ENCODE measurements at places on chromosomes 2 and 18.

DNA sequence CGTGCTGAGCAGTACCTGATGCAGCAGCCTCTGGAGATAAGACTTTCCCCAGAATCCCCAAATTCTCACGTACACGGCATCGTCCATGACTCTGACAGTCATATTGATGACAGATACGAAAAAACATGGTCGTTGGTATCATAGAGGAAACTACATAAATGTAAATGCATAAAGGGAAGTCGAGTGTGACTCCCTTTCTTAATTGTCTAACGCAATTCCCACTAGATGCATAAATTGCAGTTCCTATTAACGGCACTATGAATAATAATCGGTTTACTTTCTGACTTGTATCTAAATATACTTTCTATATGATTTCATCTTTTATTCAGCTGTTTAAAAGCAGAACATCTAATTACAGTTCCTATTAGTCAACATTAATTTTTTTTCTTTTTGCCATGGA, 322.6 kb upstream of the REV1 start:
- DNase-seq = no peak

- DNase-seq = peak; percentile 18
These were observed 697 bp downstream of the LGALSL start for GRCh38 chr2:64454386-64455332.

DNA sequence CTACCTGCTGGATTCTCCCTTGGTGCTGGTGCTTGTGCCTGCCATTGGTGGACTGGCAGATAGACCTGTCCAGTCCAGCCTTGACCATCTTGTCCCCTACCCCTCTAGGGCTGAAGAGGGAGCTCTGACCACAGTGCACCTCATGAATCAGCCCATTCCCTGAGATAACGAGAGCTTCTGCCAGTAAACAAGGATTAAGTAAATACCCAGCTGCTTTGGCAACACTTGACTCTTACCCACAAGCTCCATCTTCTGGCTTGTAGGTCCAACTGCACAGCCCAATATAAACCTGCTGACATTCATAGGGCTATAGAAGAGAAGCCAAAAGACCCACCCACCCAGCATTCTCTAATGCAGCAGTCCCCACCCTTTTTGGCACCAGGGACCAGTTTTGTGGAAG, 186.4 kb downstream of the PIK3C3 start:
- DNase-seq = no peak

GRCh38 chr18:35733408-35733807, 151.9 kb downstream of the GALNT1 start:
- no peak for DNase-seq

DNA sequence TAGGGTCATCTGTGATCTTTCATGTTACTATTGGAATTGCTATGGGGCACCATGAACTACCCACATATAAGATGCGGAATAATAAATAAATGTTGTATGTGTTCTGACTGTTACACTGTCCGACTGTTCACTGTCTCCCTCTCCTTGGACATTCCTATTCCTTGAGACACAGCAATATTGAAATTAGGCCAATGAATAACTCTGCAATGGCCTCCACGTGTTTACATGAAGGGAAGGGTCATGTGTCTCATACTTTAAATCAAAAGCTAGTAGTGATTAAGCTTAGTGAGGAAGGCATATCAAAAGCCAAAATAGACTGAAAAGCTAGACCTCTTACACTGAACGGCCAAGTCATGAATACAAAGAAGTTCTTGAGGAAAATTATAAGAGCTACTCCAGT, 751.3 kb downstream of the SOCS6 start:
- DNase-seq = no peak

GRCh38 chr2:208496129-208496528, 89.5 kb downstream of the PTH2R start:
- DNase-seq = no peak

- DNase-seq = no peak
These were observed 36.7 kb downstream of the PARD3B start for GRCh38 chr2:204581946-204582345.

GRCh38 chr2:53708988-53709387, 58.6 kb upstream of the CHAC2 start:
- no peak for DNase-seq

DNA sequence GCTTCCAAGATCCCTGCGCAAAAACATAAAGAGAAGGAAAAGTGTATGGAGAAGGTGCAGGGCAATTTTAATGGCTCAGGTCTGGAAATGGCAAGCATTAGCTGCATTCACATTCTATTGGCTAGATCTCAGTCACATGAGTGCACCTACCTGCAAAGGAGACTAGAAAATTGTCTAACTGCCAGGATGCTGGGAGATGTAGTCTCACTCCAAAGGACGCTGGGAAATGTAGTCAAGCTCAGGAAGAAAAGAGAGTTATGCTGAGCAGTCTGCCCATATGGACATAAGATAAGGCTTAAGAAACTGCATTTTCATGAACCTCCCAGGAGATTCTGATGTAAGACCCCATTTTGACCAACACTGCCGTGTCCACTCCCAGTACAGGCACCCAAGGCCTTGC, 9.5 kb upstream of the KLHL29 start:
- DNase-seq = no peak

DNA sequence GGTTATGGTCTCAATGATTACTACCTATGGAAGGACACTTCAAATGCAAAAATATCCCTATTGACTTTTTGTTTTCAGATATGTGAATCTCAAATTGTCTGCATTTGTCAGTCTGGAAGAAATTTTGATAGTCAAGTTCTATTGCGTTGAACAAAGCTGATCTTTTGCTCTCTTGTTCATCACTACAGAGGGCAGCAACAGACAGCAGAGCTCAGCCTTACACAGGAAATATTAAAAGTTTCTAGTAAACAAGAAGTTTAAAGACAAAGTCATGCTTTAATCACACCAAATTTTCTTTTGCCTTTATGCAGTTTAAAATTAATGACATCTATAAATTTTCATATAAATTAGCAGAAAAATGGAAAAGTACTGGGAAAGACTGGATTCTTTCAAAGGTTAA, 617.5 kb downstream of the NR4A2 start:
- no peak for DNase-seq

DNA sequence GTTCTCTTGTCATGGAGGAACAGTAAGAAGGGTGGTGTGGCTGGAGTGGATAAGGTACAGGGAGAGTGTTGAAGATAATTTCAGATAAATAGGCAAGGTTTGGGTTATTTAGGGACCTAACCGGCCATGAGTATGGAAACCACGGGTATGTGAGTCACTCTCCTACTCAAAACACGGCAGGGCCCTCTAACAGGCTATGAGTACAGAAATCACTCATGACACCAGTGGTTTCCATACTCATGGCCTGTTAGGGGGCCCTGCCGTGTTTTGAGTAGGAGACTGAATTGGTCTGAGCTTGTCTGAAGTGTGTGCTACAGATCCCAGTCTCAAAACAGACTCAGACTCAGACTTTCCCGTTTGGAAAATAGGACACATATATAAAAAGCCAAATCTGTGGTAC, 428.4 kb upstream of the HNMT start:
- DNase-seq = no peak

- DNase-seq = no peak
These were observed 21.6 kb downstream of the SMAD7 start for GRCh38 chr18:48929212-48929612.

DNA sequence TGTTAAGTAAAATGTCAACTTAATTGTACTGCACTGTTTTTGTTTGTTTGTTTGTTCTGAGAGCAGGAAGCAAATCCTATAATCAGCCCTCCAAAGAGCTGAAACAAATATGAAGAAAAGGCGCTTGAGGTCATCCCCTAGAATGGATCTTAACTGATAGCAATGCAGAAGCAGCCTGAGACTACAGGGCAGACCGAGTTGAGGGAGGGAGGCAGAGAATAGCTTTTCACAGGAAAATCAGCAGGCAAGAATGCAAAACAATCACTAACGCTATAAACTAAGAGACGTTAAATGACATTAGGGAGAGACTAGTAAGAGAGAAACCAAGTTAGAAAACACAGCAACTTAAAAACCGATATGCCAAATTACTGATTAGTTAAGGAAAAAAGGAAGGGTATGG, 37.2 kb downstream of the GALNT1 start:
- DNase-seq = no peak

GRCh38 chr2:130820279-130820861, 16.3 kb upstream of the ARHGEF4 start:
- no peak for DNase-seq

DNA sequence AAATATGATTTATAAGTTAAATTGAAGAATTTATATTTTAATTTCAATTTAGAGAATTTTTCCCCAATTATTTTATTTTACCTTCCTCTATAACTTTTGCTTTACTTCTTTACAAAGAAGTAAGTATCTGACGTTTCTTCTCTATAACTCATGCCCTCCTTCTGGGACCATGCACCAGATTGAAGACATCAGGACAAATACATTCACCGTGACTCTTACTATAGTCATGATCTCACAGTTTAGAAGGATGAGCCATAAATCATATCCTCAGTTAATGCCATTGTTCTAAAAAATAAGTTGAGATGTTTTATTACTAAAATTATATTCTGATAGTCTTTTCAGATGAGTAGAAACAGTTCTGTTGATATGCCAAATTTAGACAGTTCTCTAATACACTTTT, 279.3 kb downstream of the TMX3 start:
- no peak for DNase-seq

DNA sequence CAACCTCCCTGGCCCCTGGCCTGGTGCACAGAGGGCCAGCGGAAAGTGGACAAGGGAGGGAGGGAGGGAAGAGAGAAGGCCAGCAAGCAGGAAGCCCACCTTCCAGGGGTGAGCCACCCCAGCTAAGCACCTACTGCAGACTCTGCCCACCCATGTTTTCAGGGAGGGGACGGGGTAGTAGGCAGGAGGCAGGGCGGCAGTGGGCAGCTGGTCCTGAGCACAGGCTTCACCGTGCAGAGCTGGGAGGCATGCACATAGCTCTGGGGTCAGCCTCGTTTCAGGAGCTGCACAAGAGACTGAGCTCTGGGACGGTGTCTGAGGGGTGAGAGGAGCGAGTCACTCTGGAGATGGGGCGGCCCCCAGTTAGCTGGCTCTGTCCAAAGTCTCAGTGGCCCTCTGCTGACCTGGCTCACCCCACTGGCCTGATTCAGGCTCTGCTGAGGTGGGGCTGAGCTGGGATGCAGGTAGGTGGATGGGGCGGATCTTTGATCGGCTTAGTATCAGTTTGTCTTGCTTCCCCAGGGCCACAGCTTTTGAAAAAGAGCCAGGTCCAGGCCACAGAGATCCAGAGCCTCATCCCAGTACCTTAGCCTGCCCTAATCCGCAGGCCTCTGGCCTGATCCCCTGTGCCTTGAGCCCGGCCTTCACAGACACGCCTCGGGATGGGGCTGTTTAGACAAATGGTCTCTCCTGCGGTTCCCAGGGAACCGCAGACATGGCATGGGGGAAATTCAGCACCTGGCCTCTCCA, 3.7 kb downstream of the NMUR1 start:
- DNase-seq = no peak

GRCh38 chr2:129314120-129314519, 665.3 kb upstream of the RAB6C start:
- DNase-seq = no peak

DNA sequence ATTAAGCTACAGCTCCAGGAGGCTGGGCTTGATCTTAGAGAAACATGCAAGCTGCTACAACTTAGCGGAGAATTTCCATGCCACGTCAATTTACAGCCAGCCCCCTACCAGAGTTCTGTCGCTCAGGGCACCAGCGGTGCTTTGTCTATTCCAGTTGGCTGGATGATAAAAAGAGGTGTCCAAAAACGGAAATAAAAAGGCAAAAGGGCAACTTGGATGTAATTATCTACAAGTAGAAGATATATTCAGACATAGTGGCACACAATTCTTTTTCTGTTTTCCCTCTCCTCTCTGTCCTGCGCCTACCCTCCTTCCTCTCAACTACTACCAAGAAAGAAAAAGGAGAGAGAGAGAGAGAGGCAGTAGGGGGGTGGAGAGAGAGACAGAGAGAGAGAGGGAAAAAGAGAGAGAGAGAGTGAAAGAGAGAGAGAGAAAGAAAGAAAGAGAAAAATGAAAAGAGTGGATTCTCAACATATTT, 363 bp upstream of the RFTN2 start:
- DNase-seq = no peak

DNA sequence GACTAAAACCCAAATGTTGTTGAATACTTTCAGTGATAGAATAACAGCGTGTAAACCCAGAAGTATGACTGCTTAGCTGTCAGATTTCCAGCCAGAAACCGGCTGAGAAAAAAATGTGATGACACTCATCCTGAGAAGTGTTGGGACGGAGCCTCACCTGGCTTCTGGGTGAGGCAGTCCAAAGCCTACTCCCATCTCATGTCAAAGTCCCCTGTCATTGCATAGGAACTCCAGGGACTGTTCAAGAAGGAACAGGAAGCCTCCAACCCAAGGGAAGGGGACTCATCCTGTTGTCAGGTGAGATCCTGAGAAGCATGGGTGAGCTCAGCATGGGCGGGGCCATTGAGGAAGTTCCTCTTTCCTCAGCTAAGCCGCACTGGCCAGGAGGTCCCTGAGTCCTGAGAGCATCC, 11.3 kb upstream of the CHRNA1 start:
- no peak for DNase-seq

DNA sequence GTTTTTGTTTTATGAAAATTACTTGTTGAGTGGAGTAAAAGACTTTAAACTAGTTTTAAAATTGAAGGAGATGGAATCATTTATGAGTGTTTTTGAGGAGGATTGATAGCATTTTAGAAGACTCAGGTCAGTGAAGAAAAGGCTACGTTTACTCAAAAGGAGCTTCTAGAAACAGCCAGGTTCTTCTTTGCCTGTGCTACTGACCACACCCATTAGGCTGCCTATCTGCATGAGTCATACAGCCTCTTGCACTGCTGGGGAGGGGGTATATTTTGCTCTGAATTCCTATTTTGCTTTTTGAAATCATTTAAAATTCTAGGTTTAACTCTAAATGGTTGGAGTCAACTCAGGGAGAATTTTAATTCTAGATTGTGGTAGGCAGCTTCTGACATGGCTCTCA, 22.3 kb downstream of the EFEMP1 start:
- no peak for DNase-seq

GRCh38 chr2:219261024-219261855, 7.5 kb upstream of the TUBA4A start:
- no peak for DNase-seq

- DNase-seq = no peak
These were observed 92.3 kb upstream of the ALPP start for GRCh38 chr2:232286001-232286868.

- peak; percentile 8 for DNase-seq
These were observed 99.8 kb downstream of the ZNF236 start for GRCh38 chr18:76922107-76922506.

GRCh38 chr2:58239243-58239925, 1.7 kb downstream of the FANCL start:
- no peak for DNase-seq

DNA sequence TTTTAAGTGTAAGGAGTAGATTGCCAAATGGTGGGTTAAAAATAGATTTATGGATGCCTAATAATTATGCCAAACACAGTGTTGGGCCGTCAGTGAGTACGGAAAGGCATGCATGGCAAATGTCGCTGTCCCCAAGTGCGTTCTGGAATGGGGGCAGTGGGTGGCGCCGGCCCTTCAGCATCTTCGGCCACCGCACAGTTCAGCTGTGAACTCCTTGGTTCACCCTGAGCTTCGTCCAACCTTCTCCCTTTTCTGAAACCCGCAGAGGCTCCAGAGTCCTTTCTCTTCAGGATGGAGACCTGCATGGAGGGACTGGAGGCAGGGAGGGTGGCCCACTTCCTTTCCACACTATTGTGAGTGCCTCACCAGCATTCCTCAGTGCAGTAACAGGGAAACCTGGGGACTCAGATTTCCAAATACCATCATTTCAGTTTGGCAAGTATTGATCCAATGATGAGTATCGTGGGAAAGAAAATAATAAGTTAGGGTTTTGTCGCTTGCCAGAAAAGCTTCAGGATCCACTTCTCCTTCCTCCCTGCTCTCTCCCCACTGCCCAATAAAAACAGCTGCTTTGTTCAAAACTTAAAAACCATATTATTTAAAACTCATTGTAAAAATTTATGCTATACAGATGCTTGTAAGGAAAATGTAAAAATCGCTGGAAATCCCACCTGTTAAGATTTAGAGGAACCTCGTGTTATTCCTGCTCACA, 74.6 kb upstream of the TXNDC2 start:
- no peak for DNase-seq

All from effector CD8-positive, alpha-beta T cell (primary cell).